ENCODE measurements at places on chromosomes 1 and 21.
A peak's percentile ranks its signal among the peaks of the same experiment; 100 is the strongest.

DNA sequence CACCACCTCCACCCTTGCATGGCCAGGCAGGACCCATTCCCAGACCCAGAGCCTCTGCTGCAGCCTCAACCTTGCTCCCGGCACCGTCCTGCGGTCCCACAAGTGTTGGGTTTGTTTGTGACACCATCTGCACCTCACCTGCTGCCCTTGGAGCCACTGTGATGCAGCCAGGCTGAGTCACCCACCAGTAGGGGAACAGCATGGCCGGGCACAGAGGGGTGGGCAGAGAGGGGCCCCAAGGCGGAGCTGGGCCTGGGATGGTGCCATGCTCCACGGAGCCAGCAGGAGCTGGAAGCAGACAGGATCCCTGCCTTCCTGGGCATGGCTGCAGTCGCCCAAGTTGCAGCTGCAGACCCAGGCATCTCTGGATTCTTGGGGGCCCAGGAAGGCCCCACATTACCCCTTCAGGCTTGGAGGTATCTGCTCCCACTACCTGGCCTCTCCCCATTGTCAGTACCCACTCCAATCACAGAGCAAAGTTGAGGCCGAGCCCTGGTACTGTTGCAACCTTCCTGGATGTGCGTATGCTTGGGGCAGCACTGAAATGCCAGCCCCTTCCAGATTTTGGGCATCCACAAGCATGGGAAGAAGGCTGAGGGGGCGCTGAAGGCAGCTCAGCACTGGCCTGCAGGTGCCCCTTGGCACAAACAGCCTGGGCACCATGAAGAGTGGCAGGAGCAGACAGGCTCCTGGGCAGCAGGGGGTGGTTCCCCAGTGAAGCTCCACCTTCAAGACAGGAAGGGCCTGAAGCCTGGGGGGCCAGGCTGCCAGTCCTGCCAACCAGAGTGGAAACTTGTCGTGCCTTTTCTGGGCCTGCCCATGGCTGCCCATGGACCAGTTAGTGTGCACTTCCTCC is 172.8 kb downstream of the MATN1 start:
- DNase-seq: no peak

DNA sequence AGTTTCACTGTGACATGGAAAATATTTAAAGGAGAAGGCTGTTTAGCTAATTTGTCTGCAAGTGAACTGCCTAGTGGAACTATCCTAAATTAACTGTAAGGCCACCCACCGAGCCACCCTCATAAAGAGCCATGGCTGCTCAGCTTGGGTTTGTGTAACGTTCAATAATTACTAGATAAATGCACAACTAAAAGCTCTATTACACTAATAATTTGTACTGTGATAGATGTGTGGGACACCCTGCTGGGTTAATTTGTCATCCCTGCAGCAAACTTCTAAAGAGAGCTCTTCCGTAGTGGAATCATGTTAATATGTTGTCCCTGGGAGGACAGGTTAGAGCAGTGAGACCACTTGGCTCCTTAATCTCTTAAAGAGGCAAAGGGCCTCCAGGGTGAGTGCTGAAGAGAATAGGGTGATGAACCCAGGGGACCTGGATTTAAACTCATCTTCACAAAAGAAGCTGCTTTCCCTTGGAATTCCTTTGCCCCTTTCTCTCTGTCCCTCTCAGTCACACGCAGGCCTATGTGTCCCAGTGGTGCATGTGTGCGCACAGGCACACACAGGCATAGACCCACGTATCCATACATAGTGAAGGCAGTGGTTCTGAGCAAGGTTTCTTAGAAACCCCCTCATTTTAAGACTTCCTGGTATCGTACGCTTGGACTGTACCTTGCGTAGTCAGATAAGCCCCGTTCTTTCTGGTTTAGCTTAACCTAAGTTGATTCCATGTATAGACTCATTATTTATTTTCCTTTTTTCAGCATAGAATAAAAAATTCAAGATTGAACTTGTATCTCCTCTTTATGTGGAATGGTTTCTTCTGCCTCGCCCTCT is 310.3 kb downstream of the NFIA start:
- DNase-seq: no peak

DNA sequence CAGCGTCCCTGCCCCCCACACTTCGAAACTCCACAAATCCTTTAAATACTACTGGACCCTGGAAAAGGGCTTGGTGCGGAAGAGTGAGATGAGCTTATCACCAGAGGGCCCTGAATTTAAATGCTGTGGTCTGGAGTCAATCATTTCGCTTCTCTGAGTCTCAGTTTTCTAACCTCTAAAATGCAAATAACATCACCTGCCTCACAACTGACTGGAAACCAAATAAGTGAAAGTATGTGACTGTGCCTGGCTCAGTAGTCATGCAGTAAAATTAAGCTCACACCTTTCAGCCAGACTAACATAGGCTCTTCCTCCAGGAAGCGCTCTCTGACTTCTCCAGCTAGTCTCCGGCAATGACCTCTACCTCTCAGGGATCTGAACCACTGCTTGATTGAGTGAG is 4.2 kb downstream of the GJA4 start:
- DNase-seq: no peak

- DNase-seq: no peak
Measured at GRCh38 chr1:90412563-90412962, 304.5 kb downstream of the BARHL2 start.

- no peak for DNase-seq
Measured at GRCh38 chr21:38912102-38912629, 106.4 kb downstream of the ETS2 start.

- no peak for DNase-seq
Measured at GRCh38 chr1:185972096-185972850, 238.1 kb downstream of the HMCN1 start.

DNA sequence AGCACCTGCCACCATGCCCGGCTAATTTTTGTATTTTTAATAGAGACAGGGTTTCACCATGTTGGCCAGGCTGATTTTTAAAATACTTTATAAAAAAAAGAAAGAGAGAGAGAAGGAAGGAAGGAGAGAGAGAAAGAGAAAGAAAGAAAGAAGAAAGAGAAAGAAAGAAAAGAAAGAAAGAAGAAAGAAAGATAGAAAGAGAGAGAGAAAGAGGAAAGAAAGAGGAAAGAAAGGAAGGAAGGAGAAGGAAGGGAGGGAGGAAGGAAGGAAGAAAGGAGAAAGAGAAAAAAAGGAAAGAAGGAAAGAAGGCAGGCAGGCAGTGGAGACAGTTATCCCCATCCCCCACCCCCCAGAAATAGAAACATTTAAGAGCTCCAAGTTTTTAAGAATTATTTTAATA is 69.9 kb downstream of the TOMM20 start:
- no peak for DNase-seq

DNA sequence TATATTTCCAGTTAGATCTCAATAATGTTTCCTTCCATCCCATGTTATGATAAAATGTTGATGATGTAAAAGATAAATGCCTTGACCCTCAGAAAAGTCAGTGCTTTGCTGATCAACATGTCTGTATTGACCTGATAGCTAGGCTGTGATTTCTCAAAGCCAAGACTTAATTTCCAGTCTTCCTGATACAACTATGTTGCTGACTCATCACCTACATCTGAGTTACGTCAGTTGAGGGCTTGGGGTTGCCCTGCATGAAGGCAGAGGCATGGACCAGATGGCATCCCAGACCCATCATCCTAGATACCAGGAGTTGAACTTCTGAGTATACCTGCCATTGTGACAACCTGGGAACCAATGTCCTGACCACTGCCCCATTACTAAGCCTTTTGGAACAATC is 4.8 kb downstream of the LCE1D start:
- DNase-seq: no peak

GRCh38 chr1:30727824-30728223 is 4.4 kb upstream of the MATN1 start:
- DNase-seq: no peak

- DNase-seq: no peak
Measured at GRCh38 chr21:16794950-16795349, 717.9 kb upstream of the CXADR start.

- no peak for DNase-seq
Measured at GRCh38 chr1:89354205-89354604, 9.7 kb upstream of the GBP6 start.

DNA sequence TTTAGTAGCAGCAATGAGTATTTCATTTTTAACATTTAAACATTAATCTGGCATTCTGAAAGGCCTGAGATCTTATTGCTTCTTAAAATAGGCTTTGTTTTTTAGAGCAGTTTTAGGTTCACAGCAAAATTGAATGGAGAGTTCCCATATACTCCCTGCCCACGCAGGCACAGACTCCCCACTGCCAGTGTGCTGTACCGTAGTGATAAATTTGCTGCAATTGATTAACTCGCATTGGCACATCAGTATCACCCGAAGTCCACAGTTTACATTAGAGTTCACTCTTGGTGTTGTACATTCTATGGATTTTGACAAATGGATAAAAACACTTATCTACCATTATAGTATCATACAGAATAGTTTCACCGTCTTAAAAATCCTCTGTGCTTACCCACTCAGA is 71.8 kb upstream of the ERRFI1 start:
- DNase-seq: no peak

DNA sequence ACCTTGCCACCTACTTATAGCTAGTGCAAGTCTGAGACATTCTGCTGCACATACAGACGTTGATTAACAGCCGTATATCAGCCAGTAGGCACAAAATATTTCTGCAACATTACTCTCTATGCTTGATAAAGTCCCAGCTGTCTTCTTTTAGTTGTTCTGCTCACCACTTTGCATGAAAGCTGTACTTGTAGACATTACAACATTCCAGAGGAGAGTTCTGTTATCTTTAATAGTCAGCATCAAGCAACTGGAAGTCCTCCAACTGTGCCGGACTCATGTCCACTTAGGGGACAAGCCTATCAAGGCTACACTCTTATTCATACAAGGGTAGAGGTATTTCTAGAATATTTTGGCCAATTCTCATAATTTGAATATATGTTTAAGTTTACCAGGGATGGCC is 50.0 kb downstream of the CACHD1 start:
- DNase-seq: no peak

- peak; percentile 1 for DNase-seq
Measured at GRCh38 chr1:57986432-57986831, 560.1 kb downstream of the OMA1 start.

DNA sequence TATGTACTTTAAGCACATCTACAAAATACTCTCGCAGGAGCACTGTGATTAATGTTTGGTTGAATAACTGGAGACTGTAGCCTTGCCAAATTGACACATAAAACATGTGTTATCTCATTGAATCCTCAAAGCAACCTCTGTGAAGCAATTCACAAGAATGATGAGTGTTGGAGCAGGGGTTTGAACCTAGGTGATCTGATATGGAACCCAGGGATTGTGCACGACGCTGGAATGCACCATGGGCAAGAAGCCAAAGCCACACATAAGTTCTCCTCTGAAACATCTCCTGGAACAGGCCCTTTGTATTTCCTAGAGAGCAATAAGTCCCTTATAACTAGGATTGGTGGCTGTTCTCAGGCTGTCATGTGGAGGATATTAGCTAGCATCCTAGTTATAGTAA is 124.6 kb upstream of the IVNS1ABP start:
- DNase-seq: no peak

DNA sequence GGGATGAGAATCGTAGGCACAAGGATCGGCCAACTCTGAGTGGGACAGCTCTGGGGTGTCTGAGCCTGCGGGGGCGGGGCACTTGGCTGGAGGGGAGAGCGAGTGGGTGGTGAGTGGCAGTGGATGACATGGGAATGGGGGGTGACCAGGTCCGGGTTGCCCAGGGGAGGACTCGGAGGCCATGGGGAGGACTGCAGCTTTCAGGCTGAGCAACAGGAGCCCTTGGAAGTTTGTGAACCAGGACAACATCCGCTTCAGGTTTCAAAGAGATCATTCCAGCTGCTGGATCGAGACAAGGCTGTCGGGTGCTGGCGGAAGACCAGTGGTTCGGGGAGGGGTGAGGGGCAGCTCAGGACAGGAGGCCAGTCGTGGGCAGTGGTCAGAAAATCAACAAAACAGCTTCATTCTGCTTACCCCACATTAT is 124.4 kb upstream of the IRF2BP2 start:
- no peak for DNase-seq

DNA sequence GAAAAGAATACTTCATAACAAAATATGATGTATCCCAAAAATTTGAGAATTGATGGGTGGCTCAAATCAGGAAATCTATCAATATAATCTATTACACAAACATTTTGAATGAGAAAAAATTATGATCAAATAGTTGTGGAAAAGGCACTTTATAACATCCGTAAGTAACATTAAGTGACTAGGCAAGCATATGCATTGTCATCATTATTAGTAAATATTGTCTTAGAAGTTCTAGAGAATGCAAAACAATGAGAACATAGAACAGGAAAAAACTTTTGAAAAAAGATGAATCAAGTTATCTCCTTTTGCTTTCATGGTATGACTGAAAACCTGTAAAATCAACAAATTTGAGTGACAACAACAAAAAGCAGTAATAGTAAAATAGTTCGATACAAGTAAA is 42.9 kb downstream of the VCAM1 start:
- DNase-seq: no peak

DNA sequence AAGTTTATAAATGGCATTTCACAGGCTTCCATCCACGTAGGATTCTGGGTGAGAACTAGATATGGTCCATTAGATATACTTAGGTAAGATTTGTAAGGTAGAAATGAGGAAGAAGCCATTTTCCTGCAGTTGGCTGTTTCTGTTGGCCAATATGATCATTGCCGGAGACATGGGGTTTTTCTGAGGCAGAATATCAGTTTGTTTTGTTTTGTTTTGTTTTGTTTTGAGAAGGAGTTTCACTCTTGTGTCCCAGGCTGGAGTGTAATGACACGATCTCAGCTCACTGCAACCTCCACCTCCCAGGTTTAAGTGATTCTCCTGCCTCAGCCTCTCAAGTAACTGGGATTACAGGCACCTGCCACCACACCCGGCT is 8.7 kb upstream of the EYA3 start:
- DNase-seq: no peak

DNA sequence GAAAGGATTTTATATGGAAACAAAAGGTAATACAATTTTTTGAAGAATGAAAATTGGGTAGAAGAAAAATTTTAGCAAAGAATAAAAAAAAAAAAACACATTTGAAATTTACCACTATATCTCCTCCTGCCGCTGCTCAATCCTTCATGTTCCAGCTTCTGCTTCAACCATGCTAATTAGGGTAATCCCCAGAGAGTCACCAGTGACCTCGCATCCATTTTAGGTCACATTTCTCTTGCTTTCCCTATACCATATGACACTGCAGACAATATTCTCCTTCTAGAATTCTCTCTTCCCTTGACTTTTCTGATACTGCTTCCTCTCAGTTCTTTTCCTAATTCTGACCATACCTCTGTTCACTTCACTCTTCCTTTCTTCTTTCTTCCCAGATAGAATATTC is 237.1 kb downstream of the USH2A start:
- no peak for DNase-seq

GRCh38 chr1:30764396-30764795 is 6.8 kb upstream of the LAPTM5 start:
- no peak for DNase-seq

- DNase-seq: no peak
Measured at GRCh38 chr1:50417507-50417906, 5.7 kb downstream of the DMRTA2 start.

GRCh38 chr1:9378801-9379200 is 86.1 kb downstream of the SPSB1 start:
- no peak for DNase-seq

Measured in OCI-LY7 (cell line).